ENCODE measurements at places on chromosomes 1 and 21. TPM values are rescaled to one million over a fixed set of nuclear protein-coding genes. Genes with fewer than 3 reads are reported as not detected.

- no peak overlapping the region for H3K27ac ChIP-seq
- no peaks in the 10 kb centered on the region for H3K27me3 ChIP-seq
- DNase-seq, result no peak
- no peaks in the 10 kb centered on the region for H3K4me1 ChIP-seq
- H3K36me3 ChIP-seq, result no peaks in the 10 kb centered on the region
Observed at GRCh38 chr1:61808321-61808720, 66.0 kb downstream of the PATJ start.

DNA sequence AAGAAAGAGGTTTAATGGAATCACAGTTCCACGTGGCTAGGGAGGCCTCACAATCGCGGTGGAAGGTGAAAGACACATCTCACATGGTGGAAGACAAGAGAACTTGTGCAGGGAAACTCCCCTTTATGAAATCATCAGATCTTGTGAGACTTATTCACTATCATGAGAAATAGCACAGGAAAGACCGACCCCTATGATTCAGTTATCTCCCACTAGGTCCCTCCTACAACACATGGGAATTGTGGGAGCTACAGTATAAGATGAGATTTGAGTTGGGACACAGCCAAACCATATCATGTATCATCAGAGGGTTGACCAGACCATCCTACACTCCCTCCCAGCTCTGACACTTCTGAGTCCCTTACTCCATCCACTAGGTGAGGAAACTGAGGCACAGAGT, 143.9 kb upstream of the KLHDC7A start:
- H3K4me1 ChIP-seq, result no peaks in the 10 kb centered on the region
- DNase-seq, result no peak
- H3K27ac ChIP-seq, result no peak overlapping the region

- H3K4me3 ChIP-seq, result no peak overlapping the region
- 0 out of 2 replicates have a peak, but pooled peaks cover 11% of the 10 kb centered on the region for H3K27me3 ChIP-seq
- H3K27ac ChIP-seq, result no peak overlapping the region
- no peak for DNase-seq
Observed at GRCh38 chr1:216702170-216702569, 21.1 kb downstream of the ESRRG start.

DNA sequence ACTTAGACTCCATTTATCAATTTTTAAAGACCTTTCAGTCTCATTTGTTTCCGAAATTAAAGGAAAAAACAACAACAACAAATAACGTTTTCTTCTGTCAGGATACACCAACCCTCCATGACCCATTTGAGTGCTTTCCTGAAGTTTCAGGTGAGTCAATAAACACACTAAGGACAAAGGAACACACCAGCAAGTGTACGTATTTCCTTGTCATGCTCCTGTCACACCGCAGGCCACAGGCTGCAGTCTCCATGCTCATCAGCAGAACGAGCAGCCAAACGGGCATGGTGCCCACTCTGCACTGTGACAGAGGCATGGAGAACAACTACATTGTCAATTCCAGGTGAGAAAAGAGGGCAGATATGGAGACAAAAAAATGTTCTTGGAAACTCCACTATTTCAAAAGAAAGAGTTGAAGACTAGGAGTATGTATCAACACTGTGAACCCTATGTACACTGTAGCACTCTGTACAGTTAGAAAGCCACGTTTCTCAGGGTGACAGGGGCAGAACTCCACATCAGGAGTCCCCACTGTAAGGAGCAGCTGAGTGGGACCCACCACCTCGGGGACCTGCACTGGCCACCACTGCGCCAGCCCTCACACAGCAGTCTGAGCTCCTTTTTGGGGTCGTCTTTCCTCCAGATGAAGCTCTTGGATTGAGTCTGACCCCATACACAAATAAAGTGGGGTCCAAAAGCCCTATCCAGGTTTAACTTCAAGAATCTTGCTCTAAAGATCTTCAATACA, 2.6 kb downstream of the PTTG1IP start:
- peak overlapping the region; percentile 70 for H3K27ac ChIP-seq
- H3K4me3 ChIP-seq, result peak overlapping the region; percentile 95
- H3K4me1 ChIP-seq, result peaks cover 58% of the 10 kb centered on the region
- H3K36me3 ChIP-seq, result 0 out of 2 replicates have a peak, but pooled peaks cover 7% of the 10 kb centered on the region
- no peaks in the 10 kb centered on the region for H3K27me3 ChIP-seq

DNA sequence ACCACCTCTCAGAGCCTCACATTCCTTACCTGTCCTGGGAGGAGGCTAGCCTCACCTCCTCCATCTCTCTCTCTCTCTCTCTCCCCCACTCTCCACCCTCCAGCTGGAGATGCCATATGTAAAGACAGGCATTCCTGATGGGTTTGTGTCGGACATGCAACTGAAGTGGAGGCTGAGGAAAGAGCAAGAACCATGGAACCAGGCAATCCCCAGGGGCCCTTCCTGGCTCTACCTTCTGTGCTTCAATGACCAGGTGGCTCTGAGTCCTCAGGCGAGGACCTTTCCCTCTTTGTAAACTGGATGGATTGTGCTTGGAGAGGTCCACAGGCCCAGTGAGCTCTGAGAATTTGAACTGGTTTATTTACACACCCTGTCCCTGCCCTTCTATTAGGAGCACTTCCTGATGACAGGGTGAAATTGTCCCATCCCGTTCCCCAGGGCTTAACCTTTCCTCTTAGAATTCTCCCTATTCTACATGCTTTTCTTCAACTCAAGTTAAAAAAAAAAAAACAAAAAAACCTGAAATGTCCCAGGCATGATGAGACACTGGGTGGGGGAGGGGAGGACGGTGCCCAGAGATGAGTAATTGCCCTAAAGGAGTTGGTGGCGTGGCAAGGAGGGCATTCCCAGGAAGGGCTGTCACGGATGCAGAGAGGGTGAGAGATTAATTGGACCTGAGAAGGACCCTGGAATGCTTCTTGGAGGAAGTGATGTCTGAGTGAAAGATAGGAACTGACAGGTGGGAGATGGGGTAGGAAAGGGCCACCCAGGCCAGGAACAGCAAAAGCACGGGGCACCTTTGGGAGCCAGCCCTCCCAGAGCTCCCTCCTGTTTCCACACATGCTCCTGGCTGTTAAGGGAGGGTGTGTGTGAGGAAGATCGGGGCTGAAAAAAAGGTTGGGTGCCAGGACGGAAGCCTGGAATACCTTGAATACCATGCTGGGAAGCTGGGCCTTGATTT, 50.2 kb upstream of the WASF2 start:
- DNase-seq, result peak; percentile 98
- peak overlapping the region; percentile 95 for H3K27ac ChIP-seq
- H3K4me3 ChIP-seq, result 0 out of 2 replicates have a peak overlapping the region, but pooled peaks have one; percentile 4
- no peaks in the 10 kb centered on the region for H3K27me3 ChIP-seq

DNA sequence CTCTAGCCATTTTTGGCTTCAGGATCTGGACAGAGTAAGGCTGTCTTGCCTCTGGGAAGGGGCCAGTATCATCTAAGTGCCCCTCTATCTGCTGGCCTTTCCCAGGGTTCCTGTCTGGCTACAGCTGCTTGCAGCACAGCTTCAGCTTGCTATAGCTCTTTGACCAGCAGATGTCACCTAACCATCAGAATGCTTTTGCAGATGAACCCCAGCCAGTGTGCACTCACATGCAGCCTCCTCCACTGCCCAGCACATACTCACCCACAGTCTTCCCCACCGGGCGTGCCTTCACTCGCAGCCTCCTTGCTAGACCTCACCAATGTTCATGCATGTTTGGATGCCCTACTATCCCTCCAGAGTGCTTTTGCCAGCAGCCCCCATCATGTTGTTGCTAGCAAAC, 769.0 kb downstream of the BRINP3 start:
- H3K36me3 ChIP-seq, result no peaks in the 10 kb centered on the region
- DNase-seq, result no peak

DNA sequence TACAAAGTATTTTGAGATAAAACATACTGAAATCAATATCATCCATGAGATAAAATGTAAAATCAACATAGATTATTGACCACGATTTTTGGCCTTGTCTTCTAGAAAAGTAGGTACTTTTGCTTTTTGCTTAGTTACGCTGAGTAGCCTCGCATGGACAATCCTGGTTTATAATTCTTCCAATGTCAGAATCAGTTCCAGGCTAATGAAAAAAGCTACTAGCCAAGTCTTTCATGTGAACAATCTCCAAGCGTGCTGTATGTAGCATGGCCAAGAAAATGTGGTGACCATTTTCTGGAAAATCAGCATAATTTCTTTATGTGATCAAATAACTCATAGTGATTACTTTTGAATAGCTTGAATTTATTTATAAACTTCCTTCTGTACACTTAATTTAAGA, 145.8 kb downstream of the NTMT2 start:
- no peaks in the 10 kb centered on the region for H3K36me3 ChIP-seq
- H3K27me3 ChIP-seq, result no peaks in the 10 kb centered on the region
- no peak for DNase-seq
- H3K4me1 ChIP-seq, result no peaks in the 10 kb centered on the region
- H3K27ac ChIP-seq, result no peak overlapping the region

- peak overlapping the region; percentile 66 for H3K4me3 ChIP-seq
- H3K4me1 ChIP-seq, result no peaks in the 10 kb centered on the region
- no peaks in the 10 kb centered on the region for H3K27me3 ChIP-seq
- no peaks in the 10 kb centered on the region for H3K36me3 ChIP-seq
Observed at GRCh38 chr1:246689409-246690008, 34.7 kb upstream of the SCCPDH start.

DNA sequence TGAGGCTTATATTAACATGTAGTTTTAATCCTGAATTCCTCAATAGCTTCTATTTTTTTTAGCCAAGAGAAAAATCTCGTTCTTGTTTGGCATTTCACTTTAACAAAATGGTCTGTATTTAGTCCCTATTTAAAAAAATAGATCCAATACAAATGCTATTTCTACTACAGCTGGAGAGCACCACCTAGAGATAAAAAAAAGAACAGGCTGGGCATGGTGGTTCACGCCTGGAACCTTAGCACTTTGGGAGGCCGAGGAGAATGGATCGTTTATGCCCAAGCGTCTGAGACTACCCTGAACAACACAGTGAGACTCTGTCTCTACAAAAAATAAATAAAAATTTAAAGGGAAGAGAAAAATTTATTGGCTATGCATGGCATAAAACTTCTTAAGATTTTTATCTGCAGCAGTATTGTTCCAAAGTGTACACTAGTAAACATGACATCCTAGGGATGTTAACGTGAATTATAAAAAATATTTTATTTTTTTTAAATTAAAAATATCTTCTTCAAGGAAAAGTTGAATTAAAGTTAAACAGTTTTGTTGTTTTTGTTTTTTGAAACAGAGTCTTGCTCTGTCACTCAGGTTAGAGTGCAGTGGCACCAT, 4.4 kb downstream of the ST7L start:
- no peak overlapping the region for H3K4me3 ChIP-seq
- H3K27me3 ChIP-seq, result no peaks in the 10 kb centered on the region
- H3K36me3 ChIP-seq, result peaks cover 24% of the 10 kb centered on the region
- DNase-seq, result peak; percentile 69
- H3K27ac ChIP-seq, result no peak overlapping the region

Gene TCEA3
- polyA plus RNA-seq, result 23.2 TPM

Gene TBX15
- 41.7 TPM for polyA plus RNA-seq

Gene PLA2G2D
- polyA plus RNA-seq, result not detected

Gene S1PR1
- 48.5 TPM for polyA plus RNA-seq

Measured in GM23248 (cell line).